Effector memory CD4-positive, alpha-beta T cell (primary cell): ENCODE measurements at places on chromosomes 16 and 17.

GRCh38 chr17:73232587-73233373, 28.9 kb downstream of the CPSF4L start:
- no peaks in the 10 kb centered on the region for H3K36me3 ChIP-seq
- H3K4me1 ChIP-seq = peaks cover 30% of the 10 kb centered on the region

DNA sequence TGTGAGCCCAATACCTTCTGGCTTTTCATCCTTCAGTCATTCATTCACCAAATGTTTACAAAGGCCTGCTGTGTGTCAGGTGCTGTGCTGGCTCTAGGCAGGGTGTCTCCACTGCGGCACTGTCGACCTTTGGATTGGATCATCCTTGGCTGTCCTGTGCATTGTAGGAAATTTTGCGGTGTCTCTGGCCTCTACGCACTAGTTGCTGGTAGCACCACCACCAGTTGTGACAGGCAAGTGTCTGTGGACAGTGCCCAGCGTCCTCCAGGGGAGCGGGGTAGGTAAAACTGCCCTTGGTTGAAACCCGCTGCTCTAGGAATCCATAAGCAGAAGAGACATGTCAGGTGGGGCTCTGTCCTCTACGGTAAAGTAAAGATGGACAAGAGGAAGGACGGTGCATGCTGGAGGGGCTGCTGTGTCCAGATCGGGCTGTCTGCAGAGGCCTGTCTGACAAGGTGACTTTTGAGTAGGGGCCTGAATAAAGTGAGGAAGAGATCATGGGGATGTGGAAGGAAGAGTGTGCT, 123.7 kb downstream of the SNX29 start:
- no peak for DNase-seq
- H3K4me1 ChIP-seq = peaks cover 9% of the 10 kb centered on the region
- no peaks in the 10 kb centered on the region for H3K36me3 ChIP-seq

DNA sequence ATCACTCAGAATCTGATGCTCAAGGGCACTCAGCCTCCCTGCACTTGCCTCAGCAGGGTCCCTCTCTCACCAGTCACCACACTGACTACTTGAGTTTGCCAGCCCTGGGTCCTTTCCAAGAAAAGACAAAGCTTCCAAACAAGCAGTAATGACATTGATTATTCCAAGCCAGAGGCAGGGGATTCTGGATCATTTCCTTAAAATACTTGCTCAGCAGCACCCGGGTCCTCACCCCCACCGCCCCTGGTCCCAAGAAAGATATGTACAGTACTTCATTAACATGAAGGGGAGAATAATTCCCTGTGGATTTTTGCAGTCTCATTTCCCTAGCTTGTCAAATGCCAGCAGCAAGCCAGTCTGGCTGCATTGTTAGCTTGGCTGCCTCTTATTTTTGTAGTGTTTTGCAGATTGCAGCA, 83.2 kb upstream of the GNAO1 start:
- H3K4me1 ChIP-seq = no peaks in the 10 kb centered on the region
- no peaks in the 10 kb centered on the region for H3K27me3 ChIP-seq
- no peak overlapping the region for H3K27ac ChIP-seq
- H3K4me3 ChIP-seq = no peak overlapping the region
- no peaks in the 10 kb centered on the region for H3K36me3 ChIP-seq

GRCh38 chr16:88610909-88611812, 27.2 kb upstream of the IL17C start:
- no peaks in the 10 kb centered on the region for H3K27me3 ChIP-seq
- no peak overlapping the region for H3K4me3 ChIP-seq
- H3K4me1 ChIP-seq = no peaks in the 10 kb centered on the region
- no peak overlapping the region for H3K27ac ChIP-seq

GRCh38 chr17:30230596-30231125, 4.8 kb downstream of the SLC6A4 start:
- no peak overlapping the region for H3K4me3 ChIP-seq
- H3K4me1 ChIP-seq = peaks cover 9% of the 10 kb centered on the region
- no peak overlapping the region for H3K27ac ChIP-seq
- no peak for DNase-seq
- H3K27me3 ChIP-seq = peaks cover 6% of the 10 kb centered on the region

DNA sequence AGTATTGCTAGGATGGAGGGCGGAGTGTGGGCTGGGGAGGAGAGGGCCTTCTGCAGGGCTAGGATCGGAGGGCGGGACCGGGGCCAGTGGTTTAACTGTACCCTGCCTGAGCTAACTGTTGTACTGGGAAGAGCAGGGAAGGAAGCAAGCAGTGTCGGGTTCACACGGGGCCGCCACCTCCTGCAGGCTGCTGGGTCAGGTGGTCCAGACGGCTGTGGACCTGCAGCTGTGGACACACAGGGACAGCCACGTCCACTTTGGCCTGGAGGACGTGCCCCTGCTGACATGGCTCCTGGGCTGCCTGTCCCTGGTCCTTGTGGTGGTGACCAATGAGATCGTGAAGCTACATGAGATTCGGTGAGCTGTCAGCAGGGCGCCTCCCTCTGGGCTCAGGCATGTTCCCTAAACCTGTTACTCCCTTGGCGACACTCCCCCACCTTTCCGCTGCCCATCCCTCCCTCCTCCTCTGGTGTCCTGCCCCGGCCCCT, 16.6 kb downstream of the CASKIN2 start:
- H3K4me3 ChIP-seq = no peak overlapping the region
- H3K4me1 ChIP-seq = no peaks in the 10 kb centered on the region
- H3K36me3 ChIP-seq = peaks cover 47% of the 10 kb centered on the region
- DNase-seq = no peak

- peak overlapping the region; percentile 78 for H3K27ac ChIP-seq
- H3K27me3 ChIP-seq = no peaks in the 10 kb centered on the region
- peaks cover 27% of the 10 kb centered on the region for H3K4me1 ChIP-seq
Observed at GRCh38 chr17:28901866-28902818, 737 bp downstream of the DHRS13 start.

DNA sequence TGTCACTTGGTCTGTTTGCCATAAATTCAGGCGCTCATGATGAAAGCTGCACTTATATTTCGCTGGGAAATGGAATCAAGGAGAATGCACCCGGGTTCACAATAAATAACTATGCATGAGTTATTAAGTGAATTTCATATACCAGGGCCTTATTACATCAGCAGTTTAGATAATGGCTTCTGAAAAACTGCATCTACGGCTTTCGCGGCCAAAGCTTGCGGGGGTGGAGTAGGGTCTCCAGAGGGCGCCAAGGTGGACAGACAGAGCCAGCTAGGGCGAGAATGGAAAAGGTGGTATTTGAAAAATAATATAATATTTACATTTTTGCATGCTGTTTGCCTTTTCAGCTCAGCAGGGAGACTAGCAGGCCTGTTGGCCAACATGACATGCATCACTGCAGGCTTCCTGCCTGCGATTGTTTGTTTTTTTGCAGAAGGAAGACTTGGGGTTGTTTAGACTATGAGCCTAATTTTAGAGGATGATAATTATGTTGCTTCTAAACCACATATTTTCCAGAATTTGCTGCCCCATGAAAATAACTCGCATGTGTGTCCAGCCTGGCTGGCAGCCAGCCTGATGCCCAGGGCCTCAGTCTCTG, 173.8 kb upstream of the IRX3 start:
- no peak overlapping the region for H3K4me3 ChIP-seq
- no peaks in the 10 kb centered on the region for H3K36me3 ChIP-seq
- no peaks in the 10 kb centered on the region for H3K27me3 ChIP-seq
- no peak for DNase-seq
